SK-N-MC (cell line): ENCODE measurements at places on chromosomes 1 and 21.

- DNase-seq, result no peak
Measured at GRCh38 chr1:230149751-230150584, 82.9 kb downstream of the GALNT2 start.

GRCh38 chr21:44487831-44488230 lies 32.5 kb downstream of the LRRC3 start:
- DNase-seq, result no peak

DNA sequence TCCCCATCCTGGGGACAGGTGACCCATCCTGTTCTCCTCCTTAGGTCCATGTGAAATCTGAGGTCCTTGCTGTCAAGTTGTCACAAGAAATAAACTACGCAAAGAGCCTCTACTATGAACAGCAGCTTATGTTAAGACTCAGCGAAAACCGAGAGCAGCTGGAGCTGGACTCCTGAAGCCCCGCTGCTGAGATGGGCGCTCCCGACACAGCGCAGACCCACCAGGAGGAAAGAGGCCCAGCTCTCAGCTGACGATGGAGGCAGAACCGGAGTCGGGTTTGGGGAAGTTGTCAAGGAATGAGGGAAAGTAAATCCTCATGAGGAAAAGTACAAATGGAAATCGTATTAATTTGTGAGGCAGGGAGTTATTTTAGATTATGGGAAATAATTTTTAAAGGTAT lies 109.2 kb downstream of the DHRS3 start:
- no peak for DNase-seq

DNA sequence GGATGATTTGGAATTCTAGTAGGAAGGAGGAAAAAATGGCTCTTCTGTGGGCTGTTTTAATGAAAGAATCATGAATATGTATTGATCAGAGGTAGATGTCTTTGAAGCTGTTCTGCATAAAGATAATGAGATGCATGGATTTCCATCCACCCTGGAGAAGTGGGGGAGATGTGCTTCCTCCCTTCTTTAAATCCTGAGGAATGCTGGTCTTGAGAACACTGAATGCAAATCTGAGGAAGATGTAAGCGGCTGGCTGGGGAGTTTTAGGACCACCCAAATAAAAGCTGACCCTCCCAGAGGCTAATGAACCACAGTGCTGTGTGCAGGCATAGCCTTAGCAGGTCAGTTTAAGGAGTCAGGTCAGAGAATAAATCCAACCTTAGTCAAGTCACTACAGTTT lies 37.3 kb downstream of the ZMYND12 start:
- no peak for DNase-seq

DNA sequence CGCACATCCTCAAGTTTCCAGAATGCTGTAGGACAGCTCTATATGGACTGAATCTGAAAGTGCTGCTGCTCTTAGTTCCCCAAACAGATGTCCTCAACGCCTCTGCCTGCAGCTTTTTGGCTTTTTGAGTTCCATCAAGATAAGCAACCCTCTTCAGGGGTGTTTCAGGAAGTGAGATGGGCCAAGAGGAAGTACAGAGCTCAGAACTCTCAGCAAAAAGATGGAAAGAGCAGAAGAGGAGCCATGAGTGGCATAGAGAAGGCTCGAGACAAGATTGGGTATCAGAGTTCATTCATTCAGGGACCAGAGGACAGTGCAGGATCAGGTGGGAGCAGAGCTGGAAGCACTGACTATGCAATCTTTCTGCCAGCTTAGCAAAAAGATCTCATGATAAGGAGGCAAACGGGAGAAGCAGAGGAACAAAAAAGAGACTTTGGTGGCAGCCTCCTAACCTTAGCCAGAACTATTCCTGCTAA lies at the start of the genes ADORA3 and TMIGD3:
TSS of gene ADORA3 (minus strand) at position 49 of the 476 bp plus-strand sequence. CDS start 279 bp downstream, outside the sequence.
TSS of gene TMIGD3 (minus strand) at position 49 of the 476 bp plus-strand sequence. CDS start 279 bp downstream, outside the sequence.
- no peak for DNase-seq

GRCh38 chr1:170707959-170708655 lies 44.2 kb downstream of the PRRX1 start:
- no peak for DNase-seq

DNA sequence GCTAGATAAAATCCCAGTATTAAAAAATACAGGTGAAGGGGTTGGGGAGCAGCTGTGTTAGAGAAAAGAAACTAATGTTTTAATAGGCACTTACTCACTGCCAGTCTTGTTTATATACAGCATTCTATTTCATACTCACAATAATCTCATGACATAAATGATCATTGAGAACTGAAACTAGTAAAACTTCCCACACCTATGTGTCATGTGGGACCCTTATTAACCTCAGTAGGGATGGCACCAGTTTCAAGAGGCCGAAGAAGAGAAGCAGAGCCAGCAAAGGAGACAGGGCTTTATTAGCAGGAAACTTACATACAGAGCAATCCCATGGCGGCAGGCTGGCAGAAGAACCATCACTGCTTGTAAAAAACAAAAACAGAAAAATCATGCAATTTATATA lies 48.8 kb upstream of the KCNH1 start:
- no peak for DNase-seq

- DNase-seq, result no peak
Measured at GRCh38 chr1:51025374-51025773, 55.3 kb downstream of the CDKN2C start.

DNA sequence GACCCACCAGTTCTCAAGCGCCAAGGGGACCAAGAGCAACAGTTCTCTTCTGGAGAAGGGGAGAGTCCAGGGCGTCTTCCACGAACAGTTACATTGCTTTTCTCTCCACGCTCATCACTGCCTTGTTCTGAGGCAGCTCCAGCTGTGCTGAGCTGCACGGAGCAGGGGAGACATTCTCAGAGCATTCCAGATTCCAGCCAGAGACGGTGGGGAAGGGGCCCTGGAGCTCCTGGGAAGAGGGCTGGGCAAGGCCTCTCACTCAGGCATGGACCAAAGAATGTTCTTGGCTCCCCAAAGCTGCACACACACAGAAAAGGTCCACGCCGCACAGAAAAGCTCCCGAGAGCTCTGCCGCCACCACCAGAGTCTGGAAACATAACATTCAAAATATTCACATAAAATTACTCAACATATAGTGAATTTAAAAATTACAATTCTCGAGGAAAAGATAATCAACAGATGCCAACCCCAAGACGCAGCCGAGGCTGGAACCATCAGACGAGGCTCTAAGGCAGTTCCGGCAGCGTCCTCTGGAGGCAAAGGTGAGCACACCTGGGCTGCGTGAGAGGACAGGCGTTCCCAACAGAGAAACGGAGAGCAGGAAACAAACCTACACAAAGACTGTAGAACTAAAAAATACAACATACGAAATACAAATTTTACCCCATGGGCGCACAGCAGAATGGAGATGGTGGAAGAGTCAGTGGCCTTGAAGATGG lies 40.5 kb downstream of the UBE2G2 start:
- DNase-seq, result no peak

DNA sequence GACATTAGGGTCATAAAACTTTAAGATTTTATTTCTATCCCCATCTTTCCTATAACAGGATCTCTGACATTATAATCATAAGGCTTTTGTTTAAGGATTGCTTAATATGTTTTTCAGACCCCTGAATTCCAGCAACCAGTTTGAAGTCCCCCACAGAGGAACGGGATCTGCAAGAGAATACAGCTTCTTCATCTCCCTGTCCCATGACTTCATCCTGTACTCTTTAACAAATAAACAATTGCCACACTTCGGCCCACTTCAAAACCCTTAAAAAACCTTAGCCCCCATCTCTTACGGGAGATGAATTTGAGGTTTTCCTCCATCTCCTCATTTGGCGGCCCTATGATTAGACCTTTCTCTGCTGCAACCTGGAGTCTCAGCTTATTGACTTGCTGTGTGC lies 35.8 kb downstream of the TESK2 start:
- no peak for DNase-seq

- DNase-seq, result no peak
Measured at GRCh38 chr1:75616436-75617433, 5.8 kb upstream of the SLC44A5 start.

GRCh38 chr1:229599218-229599954 lies 26.5 kb downstream of the TAF5L start:
- DNase-seq, result no peak

DNA sequence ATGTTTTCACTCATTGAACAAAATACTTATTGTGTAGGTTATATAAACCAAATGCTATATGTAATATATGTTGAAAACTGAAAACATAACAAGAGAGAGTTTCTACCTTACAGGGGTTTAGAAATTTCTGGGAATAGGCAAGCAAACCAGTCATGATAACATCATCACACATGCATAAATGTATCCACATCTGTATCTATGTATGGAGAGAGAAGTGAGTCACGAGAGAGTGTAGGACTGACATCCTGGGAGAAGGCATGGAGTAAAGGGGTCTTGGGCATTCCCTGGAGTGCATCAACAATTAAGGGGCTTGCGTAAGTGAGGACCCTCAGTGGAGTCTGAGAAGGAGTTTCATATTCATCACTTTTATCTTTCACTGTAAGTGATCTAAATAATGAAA lies 65.5 kb downstream of the PCNX2 start:
- DNase-seq, result no peak
